Skeletal muscle cell (primary cell): ENCODE measurements at places on chromosomes 2 and 18.

DNA sequence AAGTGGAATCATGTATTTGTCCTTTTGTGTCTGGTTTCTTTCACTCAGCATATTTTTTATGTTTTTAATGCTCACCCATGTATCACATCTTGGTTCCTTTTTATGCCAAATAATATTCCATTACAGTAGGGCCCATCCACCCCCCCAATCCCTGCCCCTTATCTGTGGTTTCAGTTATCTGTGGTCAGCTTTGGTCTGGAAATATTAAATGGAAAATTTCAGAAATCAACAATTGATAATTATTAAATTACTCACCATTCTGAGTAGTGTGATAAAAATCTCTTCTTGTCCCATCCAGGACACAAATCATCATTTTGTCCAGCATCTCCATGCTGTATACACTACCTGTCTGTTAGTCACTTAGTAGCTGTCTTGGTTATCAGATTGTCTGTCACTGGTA is 66.7 kb downstream of the BIRC6 start:
- no peak for DNase-seq

- no peak for DNase-seq
Observed at GRCh38 chr18:42850174-42851083, 265.1 kb downstream of the RIT2 start.

DNA sequence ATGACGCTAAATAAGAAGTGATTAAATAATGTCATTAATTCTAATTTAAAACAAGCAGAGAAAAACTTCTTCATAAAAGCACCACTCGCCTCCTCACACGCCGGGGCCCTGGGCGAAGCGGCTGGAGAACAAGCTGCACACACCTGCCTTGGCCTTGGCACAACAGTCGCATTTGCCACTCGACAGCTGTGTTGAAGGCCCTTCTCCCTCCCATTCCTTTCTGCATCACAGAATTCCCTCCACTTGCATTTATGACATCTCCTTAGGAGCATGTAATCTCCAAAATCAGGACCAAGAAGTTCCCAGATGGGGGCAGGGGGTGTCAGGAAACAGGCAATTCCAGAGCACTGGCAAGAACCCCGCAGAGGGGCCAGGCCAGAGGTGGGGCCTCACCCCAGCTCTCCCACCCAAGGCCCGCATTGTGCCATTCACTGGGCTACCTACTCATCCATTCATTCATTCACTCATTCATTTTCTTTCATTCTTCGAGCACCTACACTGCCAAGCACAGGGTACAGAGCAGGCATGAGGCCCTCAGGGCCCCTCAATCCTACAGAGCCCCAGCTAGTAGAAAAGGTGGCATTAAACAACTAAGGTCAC is 6.4 kb downstream of the HDAC4 start:
- DNase-seq = no peak

- DNase-seq = no peak
Observed at GRCh38 chr2:129605646-129606045, 373.8 kb upstream of the RAB6C start.

- no peak for DNase-seq
Observed at GRCh38 chr18:744832-745597, 32.6 kb upstream of the ENOSF1 start.

DNA sequence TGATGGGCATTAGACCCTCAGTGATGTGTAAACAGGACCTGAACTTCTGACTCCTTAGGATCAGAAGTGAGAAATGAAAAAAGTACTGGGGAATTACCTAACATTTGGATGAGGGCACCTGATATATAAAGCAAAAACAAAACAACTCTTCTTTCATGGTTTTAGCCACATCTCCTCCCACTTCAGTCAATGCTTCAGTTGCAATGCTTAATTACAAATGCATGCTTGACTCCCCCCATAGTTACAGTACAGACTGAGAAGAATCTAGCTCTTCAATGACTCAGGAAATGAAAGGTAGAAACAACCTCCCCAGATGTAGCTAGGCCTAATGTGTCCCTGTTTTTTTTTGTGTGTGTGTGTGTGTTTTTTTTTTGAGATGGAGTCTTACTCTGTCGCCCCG is 276.8 kb upstream of the POU3F3 start:
- no peak for DNase-seq

GRCh38 chr2:54579682-54580620 is 123.8 kb downstream of the SPTBN1 start:
- no peak for DNase-seq

GRCh38 chr18:77619525-77619924 is 369.9 kb downstream of the GALR1 start:
- DNase-seq = no peak

GRCh38 chr2:112001136-112001715 is 53.8 kb upstream of the TMEM87B start:
- no peak for DNase-seq

GRCh38 chr18:62366992-62367391 is 41.9 kb downstream of the TNFRSF11A start:
- DNase-seq = no peak

DNA sequence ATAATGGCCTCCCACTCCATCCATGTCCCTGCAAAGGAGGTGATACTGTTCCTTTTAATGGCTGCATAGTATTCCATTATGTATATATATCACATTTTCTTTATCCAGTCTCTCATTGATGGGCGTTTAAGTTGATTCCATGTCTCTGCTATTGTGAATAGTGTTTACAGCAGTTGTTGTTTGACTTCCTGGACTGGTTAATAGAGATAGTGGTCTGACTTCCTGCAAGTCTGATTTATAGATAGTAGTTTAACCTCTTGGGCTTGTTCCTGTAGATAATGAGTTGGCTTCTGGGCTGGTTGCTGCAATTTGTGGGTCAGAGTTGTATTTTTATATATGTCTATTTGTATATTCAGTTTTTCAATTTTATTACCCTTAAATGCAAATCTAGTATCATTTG is 145.4 kb downstream of the ARL6IP6 start:
- no peak for DNase-seq

DNA sequence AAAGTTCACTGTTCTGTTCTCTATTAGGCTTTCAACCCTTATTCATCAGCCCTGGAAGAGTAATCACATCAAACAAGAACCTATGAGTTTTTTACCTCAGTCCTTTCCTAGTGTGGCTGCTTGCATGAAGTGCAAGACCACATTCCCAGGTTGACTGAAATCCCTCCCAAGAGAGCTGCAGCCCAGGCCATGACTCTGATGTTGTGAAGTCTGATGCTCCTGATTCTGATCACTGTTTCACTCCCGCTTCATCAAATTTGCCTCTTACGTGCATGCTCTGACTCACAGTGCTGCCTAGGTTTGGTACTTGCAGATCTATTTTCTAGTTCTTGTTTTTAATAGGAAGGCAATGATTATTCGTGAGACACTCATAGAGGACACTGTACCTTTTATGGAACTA is 58.2 kb upstream of the DSEL start:
- DNase-seq = no peak

- DNase-seq = no peak
Observed at GRCh38 chr2:230961091-230961491, 34.8 kb upstream of the SPATA3 start.

DNA sequence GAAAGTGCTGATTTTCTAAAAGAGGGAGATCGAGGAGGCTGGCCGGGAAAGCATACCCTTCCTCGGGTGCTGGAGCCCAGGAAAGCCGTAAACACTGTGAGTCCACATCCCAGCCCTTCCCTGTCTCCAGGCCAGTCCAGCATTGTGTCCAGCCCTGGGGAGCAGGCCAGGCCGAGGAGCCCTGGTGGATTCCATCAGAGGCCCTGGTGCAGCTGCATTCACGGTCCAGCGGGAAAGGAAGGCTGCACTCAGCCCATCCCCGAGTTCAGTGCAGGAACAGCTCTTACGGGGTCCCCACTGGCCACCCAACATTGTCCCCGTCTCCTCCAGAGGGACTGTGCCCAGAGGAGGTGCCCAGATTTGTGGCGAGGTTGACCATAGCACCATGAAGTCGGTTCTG is 218.6 kb downstream of the KLHL29 start:
- DNase-seq = no peak

- no peak for DNase-seq
Observed at GRCh38 chr2:190467575-190468083, 59.5 kb downstream of the MFSD6 start.

DNA sequence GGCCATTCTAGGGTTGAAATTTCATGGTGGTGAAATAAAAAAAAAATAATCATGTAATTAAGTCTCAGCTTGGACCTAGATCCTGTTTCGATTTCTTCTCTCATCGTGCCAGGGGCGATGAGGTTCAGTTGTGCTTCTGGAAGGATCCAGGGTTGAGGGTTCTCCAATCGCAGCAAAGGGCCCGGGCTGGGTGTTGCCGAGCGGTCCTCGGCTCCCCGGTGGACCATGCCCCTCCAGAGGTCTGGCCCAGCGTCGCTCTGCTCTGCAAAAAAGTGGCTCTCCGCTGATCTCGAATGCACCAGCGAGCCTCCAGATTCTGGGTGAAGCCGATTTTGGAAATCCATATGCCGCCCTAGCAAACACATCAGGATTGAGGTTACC is 39.0 kb downstream of the EN1 start:
- DNase-seq = no peak

DNA sequence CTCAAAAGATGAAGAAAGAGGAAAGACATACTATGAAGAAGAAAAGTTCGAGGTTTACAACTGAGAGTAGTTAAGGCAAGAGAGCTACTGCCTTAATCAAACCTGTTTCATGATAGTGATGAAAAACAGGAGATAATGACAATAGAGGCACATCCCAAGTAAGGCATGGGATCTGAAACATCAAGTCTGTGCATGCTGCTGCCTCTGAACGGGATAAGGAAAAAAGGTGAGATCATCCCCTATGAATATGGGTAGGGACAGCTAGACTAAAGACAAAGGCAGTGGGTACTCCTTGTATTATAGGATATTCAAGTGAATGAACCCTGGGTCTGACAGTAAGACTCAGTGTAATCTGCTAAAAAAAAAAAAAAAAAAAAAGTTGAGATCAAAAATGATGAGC is 3.0 kb downstream of the EXOC6B start:
- no peak for DNase-seq

DNA sequence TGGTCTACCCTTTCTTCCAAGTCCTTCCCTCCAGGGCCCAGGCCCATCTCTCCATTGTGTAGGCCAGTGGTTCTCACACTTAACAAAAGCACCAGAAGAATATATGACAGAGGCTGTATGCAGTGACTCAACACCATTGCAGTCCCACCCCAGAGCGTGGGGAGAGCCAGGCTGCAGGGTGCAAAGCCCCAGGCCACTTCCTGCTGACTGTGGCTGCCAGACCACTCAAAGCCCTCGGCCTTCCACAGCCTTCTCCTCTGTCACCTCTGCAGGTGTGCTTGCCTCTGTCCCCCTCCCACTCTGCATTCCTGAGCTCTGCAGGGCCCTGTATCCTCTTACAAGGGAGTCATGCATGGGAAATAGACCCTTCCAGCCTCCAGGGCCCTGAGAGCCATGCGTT is 40.4 kb upstream of the ARHGEF4 start:
- DNase-seq = no peak

- no peak for DNase-seq
Observed at GRCh38 chr2:179671043-179671981, 190.1 kb downstream of the ZNF385B start.

DNA sequence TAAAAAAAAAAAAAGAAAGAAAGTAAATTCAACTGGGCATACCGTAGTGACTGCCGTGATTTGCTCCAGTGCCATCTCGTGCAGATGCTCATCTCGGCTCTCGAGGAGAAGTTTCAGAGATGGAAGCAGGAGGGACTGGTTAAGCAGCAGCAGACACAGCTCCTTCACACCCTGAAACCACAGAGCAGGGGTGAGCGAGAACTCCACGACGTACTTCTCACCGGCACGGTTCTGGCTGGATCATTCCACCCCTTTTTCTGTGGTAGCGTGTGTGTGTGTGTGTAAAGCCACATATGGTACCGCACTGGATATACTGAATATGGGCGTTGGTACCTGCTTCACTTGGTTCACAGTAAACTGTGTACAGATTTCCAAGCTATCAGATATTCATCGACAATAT is 382.2 kb downstream of the NBAS start:
- DNase-seq = no peak

GRCh38 chr2:241692448-241692847 is 5.8 kb upstream of the DTYMK start:
- peak; percentile 64 for DNase-seq

DNA sequence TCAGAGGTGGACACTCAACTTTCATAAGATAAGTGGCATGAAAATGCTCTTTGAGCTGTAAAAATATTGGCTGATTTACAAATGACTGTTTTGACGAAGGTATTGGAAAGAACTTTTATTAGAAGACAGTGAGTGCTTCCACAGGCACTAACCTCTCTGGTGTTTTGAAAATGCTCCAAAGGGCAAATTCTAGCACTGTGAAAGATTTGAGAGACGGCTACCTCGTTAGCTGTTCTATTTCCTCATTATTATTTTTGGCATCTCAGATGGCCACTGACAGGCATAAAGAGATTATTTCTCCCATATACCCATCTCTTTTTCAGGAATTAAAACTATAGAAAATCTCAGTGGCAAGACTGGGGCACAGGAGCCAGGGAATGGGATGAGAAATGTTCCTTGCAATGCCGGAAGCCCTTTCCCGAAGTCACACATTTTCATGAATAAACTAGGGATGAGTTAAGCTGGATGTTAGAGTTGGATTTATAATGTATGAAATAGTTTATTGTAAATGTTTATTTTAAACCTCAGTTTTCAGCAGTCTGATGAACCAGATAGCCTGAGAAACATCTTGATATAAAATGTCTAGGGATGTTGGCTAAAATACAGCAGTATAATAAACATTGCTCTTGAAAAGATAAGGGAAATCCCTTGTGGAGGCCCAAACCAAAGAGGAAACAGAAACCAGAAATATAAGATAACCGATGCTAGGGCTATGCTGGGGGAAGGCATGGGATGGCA is 175.7 kb downstream of the ASB1 start:
- no peak for DNase-seq

DNA sequence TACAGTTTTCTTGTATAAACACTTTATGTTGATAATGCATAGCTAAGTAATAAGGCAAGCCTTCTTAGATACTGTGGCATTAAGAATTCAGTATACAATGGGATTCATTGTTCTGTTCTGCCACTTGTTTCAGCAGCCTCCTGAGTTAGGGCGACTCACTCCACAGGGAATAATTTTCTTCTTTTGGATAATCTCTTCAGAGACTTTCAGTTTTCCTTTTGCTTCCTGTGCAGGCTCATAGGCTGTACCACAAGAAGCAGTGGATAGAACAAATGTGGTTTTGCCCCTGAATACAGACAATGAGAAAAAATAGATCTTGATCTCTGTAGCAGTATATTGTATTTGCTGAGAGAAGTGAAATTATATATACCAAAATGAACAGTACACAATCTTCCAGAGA is 298.0 kb downstream of the ZNF407 start:
- no peak for DNase-seq

DNA sequence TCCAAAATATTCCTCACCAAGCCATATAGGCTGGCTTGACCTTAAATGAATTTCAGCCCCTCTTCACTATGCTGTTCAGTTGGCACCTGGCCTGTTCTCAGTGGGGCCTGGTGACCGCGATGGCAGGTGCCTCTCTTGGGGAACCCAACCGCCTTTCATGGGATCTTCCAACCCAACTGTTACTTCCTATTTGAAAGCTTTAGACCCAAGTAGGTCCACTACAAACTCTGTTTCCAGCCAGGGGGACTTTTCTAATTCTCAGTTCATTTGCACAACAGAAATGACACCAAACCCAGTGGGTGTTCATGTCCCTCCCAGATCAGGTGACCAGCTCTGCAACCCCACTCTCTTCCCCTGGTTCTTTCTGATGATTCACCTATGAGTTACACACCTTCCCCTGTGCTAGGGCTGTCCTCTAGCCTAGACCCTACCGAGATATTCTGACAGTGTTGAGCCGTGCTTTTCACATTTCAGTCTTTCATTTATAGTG is 35.6 kb upstream of the NDUFV2 start:
- DNase-seq = no peak

GRCh38 chr18:48238636-48239035 is 170.5 kb downstream of the ZBTB7C start:
- no peak for DNase-seq

GRCh38 chr18:67081482-67082211 is 434.9 kb downstream of the DSEL start:
- no peak for DNase-seq
